Testis (tissue), 5 donors: ENCODE measurements at places on chromosomes 2 and 18. TPM values are rescaled to one million over a fixed set of nuclear protein-coding genes. Genes with fewer than 3 reads are reported as not detected.
A peak's percentile ranks its signal among the peaks of the same experiment; 100 is the strongest.

- peak; percentile 62 for DNase-seq
Observed at GRCh38 chr2:144372410-144373080, 147.4 kb downstream of the ZEB2 start.

- DNase-seq: no peak
Observed at GRCh38 chr2:240732911-240733622, 41.4 kb downstream of the AQP12A start.

- peak; percentile 56 for DNase-seq
Observed at GRCh38 chr2:232854082-232854481, 16.0 kb upstream of the SNORC start.

DNA sequence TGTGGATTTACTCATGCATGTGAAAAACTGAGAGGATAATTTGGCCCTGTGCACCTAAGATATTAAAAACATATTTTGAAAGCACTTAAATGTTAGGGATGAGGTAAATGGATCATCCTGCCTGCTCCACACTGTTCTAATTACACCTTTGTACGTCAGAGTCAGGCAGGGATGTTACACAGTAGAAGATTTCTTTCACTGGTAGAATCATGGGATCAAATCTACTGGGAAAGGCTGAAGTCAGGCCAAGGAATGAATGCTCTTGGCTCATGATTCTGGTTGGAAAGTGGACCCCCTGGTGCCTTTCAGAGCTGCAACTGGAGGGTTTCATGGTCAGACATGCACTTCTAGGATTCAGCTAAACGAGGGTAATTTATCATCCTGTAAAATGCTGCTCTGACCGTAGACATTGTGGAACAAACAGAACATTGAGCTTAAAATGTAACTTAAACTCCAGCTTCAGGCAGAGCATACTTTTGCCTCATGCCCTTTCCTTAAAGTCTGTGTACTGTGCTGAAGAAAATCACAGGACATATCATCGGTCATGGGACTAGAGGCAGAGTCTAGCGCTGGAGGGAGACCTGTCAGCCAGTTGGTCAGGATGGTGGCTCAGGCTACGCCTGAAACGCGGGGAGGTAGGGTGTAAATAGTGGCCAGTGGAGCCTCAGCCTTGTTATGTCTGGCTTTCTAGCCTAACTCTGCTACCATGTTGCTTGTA lies 4.9 kb downstream of the KCNE4 start:
- DNase-seq: peak; percentile 23

GRCh38 chr2:105321875-105322646 lies 7.5 kb downstream of the TGFBRAP1 start:
- no peak for DNase-seq

DNA sequence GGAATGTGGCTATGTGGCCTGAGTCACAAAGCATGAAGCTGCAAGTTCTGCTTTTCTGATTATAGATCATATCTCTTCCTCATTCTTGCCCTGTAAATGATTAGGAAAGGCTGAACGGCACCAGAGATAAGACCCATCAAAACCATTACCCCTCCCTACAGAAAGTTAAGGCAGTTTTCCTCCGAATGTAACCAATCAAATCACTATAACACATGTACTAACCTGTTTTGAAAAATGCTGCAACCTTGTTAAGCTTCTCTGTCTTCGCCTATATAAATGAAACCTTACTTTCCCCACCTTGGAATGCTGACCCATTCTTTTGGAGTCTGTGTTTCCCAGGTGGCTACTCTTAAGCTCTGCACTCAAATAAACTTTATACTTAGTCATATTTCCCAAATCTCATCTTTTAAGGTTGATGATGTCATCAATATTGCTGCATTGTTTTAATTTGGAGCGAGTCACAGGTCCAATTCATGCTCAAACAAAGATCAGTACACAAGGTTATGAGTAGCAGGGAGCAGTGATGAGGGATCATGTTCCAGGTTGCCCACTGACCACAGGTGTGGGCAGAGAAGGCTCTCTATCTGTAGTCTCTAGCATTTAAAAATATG lies 662.3 kb downstream of the IRS1 start:
- DNase-seq: no peak

FIGLA gene
- total RNA-seq: not detected

MYOM1 gene
- total RNA-seq: 9.1 TPM

GRCh38 chr2:238021327-238021726 lies 39.5 kb upstream of the SCLY start:
- no peak for DNase-seq

- DNase-seq: no peak
Observed at GRCh38 chr2:78978340-78978739, 47.2 kb upstream of the REG3G start.

DNA sequence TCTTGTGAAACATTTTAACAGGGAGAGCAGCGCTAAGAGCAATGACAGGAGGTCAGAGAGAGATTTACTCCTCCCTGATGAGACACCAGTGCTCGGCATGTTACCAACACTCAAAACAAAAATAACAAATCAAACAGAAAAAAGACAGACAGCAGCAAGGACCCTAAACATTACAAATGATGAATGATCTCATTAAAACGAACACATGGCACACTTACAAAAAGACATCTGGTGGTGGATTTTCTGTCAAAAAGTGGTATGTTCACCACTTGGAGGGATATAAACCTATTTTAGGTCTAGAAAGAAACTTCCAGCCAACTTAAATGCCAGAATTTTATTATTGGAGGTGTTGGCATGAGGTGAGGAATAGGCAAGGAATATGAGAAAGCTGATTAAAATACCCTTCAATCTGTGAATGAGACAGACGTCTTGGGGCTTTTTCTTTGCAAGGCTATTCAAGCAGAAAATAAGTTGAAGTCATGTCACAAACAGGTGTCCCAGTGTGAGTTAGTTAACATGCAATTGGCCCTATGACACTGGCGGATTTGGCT lies 112.8 kb downstream of the PRELID3A start:
- DNase-seq: no peak

DNA sequence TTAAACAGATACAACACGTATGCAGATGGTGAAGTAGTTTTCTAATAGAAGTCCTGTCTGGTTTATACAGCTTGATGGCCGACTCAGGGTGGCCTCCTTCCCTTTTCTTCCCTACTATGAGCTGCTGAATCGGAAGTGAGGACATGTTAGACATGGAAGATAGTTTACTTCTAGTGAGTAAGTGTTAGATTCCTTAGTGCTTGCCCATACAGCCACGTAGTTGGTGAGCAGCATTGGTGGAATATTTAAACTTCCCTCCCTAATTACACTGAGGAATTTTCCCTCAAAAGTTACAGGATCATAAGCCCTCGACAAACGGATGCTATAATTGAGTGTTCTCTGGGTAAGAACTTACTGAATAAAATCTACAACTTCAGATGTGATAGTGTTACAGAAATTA lies 52.1 kb downstream of the RHBDD1 start:
- no peak for DNase-seq

DNA sequence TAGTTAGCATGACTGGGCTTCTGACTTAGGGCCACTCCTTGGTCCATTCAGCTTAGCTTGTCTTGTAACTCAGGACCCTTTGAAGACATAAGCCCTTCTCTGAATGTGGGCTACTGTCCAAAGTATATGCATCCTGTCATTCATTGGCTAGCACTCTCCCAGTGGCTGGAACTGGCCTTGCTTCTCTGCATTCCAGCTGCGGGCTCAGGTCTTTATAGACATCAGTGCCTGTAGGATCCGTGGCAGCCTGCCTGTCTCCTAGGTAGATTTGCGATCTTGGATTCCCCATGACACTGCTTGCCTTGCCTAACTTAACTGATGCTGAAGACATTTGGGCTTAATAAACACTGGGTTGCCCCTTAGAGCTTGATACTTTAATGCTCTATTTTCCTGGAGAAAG lies 170.1 kb downstream of the DCC start:
- no peak for DNase-seq

ITGB6 gene
- 0.12 TPM for total RNA-seq

- no peak for DNase-seq
Observed at GRCh38 chr2:237304763-237305514, 109.0 kb downstream of the COL6A3 start.

LRATD1 gene
- total RNA-seq: 133 TPM

DNA sequence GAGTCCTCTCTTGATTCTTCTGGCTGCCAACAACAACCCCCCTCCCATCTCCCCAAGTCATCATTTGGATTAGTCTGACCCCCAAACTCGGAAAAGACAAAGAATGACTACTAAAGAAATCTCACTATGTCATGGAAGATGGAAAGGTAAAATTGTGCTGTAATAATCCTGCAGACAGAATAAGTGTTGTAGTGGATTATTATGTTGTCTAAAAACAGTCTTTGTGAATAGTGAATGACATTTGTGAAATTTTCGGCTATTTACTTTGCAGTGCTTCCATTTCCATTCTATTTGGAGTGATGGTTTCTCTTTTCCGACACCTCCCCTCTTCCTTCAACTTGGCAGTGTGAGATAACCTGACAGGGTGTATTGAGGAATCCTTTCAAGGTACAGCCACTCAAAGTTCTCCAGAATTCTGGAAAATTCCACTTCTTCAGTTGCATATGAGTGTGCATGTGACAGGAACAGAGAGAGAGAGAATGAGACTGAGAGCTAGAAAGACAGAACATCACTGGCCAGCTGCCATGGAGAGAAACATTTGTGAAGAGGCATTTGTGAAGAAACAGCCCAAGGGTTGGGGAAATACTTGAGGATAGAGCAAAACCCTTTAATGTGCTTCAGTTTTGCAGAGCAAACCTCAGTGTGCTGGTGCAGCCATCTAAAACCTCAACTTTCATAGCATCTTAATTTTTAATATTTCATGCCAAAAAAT lies 141.9 kb upstream of the DLX2 start:
- no peak for DNase-seq

DCAF17 gene
- 24.4 TPM for total RNA-seq

- DNase-seq: no peak
Observed at GRCh38 chr18:23856466-23857163, 157.9 kb upstream of the TTC39C start.
